Stimulated activated CD8-positive, alpha-beta memory T cell treated with anti-CD3 and anti-CD28 coated beads, Interleukin-7, amount 100 ng/mL, for 1 hour (primary cell): ENCODE measurements at places on chromosomes 7 and 10.

DNA sequence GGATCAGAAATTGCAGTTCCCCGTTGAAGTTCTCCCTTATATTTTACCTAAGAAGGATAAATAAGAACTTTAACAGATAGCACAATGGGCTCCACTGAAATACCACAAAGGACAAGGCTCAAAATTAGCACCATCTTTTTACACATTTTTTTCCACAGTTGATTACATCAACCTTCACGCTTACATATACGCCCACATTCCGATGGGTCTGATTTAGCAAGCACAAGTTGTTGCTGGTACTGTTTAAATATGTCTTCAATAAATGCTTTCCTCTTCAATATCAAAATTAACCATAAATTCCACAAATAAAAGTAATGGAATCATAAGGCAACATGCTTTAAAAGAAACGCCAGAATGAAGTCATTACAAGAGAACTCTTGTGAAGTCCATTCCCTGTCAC lies 79.5 kb downstream of the NEBL start:
- no peak for DNase-seq

DNA sequence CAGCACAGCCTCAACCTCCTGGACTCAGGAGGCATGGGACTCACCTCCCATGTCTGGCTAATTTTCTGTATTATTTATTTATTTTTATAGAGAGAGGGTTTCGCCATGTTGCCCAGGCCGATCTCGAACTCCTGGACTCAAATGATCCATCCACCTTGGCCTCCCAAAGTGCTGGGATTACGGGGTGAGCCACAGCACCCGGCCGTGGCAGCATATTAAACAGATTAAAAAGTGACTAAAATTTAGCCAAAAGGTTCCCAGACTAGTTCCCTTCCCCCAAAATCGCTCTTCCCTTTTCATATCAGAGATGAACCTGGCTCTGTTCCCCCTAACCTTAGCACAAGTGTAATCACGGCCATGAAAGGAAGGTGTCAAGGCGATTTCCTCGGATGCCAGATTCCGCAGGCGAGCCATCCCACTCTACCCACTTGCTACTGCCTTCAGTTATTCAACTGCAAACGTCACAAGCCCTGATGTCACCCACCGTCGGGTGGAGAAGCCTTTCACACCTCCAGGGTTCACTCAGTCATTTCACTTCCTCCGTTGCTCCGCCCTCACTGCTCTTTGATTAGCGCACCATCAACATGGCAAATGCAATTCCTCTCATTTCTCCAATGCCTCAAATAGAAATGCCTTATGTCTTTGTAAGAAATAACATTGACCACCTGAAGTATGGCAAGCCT lies 104.7 kb upstream of the RHEB start:
- DNase-seq, result no peak

GRCh38 chr10:122140461-122140902 lies 130.6 kb upstream of the BTBD16 start:
- DNase-seq, result no peak

GRCh38 chr10:7666253-7667023 lies at the start of gene ITIH5:
ITIH5 (minus strand) TSS chr10:7666966; CDS start chr10:7666892, 74 bp downstream.
- no peak for DNase-seq

- DNase-seq, result no peak
Observed at GRCh38 chr7:29071203-29071874, 75.0 kb downstream of the CPVL start.

GRCh38 chr10:97820096-97820704 lies 29.4 kb upstream of the GOLGA7B start:
- no peak for DNase-seq

GRCh38 chr10:71661779-71662336 lies 57.7 kb downstream of the C10orf105 start:
- DNase-seq, result no peak

- DNase-seq, result no peak
Observed at GRCh38 chr10:110017052-110017451, 9.3 kb downstream of the ADD3 start.

DNA sequence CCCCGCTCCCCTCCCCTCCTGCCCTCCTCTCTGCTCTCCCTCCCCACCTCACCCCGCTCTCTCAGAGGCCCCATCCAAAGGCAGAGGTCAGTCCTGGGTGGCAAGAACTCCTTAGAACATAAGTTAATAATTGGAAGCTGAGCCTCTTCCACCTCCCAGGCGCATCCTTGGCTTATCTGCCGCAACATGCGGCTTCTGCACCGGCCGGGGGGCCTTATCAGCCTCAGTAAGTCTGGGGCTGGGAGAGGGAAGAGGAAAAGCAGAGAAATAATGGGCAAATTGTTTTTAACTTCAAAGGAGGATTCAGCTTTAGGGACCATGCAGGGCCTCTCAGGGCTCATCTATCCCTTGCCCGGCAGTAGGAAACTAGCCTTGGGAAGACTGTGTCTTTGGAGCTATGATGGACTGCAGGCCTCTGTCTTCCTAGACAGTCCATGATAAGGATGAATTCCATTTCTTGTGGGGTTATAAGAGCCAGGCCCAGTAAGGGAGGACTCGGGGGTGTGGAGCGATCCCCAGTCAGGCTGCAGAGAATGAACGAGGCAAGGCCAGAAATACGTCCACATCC lies 411.6 kb downstream of the PLXNA4 start:
- DNase-seq, result no peak
